Hematopoietic multipotent progenitor cell treated with erythropoietin and hydrocortisone succinate and interleukin-3 and kit ligand, for 15 days (in vitro differentiated cells): ENCODE measurements at places on chromosomes 1 and 21.

DNA sequence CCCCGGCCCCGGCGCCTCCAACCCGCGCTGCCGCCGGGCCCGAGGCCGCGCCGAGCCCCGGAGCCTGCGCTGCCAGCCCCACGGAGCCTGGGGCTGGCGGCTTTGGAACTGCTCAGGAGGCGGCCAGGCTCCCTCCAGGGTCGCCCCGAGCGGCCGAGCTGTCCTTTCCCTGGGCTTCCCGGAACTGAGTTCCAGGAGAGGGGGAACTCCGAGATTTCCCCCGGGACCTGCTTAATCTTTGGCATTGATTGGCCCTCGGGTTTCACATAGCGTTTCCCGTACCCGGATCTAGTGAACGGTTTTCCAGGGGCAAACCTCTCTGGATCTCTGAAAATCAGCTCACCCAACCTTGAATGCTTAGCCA is 504 bp downstream of the H6PD start:
- no peak for DNase-seq

DNA sequence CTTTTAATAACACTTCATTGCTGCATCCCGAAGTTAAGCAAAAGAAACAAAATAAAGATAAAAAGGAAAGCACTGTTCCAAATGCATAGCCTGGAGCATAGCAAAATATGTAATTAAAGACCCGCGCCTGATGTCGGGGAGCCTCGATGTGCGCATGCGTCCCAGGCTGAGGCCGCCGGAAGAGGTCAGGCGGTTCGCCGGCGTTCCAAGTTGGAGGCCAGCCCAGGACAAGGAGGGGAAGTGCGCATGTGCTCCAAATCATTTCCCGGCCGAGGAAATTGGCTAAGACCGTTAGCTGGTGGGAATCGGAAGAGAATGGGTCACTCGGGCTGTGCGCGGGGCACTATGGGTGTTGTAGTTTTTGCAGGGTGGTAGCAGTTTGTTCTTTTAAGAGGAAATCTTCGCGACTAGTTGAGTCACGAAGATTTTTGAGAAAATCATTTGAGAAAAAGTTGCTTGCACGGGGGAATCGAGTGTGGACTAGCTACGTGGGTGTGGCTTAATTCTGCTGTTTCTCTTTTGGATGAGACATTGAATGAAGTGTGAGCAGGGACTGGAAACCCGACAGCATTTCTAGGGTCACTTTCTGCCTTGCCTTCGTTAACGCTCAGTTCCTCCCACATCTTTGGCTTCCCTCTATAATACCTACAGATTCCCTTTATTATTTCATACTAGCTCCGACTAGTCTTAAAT is 31.0 kb upstream of the CD1D start:
- peak; percentile 83 for DNase-seq

- no peak for DNase-seq
Measured at GRCh38 chr1:91537281-91537986, 36.8 kb downstream of the CDC7 start.

GRCh38 chr1:93814059-93814794 is 64.8 kb downstream of the DNTTIP2 start:
- peak; percentile 60 for DNase-seq

- no peak for DNase-seq
Measured at GRCh38 chr1:222886194-222886854, 71.5 kb downstream of the DISP1 start.

- no peak for DNase-seq
Measured at GRCh38 chr1:193486671-193487229, 300.3 kb upstream of the B3GALT2 start.

DNA sequence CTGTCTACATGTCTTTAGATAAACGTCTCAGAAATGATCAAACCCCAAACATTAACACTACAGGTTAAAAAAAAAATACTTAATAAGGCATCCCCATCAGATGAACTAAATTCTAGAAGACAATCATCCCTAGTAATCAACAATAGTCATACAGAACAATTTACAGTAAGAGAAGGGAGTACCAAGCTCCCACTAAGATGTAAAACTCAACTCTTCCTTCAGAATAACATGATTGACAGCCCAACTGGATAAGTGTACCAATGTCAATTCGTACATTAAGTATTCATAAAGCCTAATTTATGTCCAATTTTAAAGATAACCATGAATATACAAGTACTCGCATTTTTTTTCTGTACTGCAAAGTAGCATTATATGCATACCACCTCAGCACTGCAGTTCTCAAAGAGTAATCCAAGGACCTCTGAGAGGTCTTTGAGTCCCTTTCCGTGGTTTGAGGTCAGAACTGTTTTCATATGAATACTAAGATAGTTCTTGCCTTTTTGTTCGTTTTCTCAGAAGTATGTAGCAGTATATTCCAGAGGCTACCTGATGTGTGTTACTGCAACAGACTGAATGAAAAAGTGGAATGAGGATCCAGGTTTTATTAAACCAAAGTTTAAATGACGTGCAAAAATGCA is 6.6 kb downstream of the SCAF4 start:
- DNase-seq, result no peak

DNA sequence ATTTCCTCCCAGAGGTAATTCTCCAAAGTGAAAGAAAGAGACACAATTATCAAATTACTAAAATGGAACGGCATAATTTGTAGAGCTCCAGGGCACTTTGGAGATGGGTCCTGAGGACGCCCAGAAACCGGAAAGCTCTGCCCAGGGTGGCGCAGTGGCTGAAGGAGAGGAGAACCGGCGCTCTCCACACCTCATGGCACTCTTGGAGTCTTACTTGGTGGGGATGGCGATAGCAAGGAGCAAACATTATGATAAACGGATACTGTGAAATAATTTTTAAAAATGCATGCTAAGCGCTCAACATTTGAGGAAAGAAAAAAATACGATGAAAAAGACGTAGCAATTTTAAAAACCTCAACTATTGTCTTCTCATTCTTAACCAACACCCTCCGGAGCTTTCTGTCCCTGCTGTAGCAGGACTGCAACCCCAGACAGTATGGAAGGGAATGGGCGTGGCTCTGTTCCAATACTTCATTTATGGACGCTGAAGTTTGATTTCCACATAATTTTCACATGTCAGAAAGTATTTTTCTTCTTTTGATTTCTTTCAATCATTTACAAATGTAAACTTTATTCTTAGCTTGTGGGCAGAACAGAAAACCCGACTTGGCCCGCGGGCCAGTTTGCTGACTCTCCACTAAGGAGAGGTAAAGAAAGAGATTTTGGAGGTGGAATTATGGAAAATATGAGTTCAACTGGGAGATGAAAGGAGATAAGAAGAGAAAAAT is 1.1 kb downstream of the S100A11 start:
- no peak for DNase-seq

- DNase-seq, result no peak
Measured at GRCh38 chr1:159352436-159352835, 50.3 kb downstream of the FCER1A start.

DNA sequence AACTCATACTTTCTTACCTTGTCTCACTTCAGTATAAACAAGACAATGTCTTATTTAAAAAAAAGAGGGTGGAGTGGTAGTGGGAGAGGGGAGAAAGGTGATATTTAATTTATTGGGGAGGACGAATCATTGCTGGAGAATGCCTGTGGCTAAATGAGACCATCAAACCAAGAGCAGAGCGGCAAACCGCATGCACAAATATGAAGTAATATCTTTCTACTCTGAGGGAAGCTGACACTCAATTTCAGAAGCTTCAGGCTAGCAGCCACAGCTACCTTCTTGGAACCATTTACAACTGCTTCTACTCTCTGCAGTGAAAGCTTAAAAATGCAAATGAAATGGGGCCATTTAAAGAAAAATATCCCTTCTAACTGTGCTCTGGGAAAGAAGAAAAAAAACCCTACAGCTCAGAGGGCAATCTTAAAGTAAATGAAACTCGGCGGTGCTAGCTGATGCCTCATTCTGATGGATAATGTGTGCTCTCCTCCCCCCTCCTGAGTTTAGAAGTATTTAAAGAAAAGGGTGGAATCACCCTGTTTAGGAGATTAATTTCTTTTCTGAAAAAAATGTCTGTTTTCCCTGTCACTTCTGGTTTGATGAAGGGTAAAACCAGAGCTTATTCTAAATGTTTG is 178.2 kb upstream of the CAMK1G start:
- DNase-seq, result no peak

- no peak for DNase-seq
Measured at GRCh38 chr1:109091078-109091838, 694 bp downstream of the TMEM167B start.

DNA sequence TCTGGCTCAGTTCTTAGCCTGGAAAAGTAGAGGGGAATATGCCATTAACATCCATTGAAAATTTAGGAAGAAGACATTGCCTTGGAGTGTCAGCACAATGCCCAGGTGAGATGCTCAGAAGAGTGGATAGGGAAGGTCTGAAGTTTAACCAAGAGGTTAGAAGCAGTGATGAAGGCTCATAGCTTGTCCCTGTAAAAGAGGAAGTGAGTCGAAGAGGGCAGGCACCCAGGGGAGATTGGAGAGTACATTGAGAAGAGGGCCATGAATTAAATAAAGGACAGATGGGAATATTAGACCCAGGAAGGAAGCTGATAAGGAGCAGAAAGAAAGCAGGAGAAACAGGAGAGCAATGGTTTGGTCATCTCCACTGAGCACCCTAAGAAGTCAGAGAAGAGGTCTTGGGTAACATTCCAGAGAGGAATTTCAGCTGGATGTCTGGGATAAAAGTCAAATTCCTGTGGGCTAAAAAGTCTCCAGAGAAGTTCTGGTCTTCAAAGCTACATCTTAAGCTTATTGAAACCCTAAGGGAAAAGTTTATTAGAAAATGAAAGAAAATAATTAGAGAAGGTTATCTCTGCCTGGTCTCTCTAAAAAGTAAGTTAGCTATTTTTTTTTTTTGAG is 17.3 kb downstream of the C8B start:
- DNase-seq, result no peak

DNA sequence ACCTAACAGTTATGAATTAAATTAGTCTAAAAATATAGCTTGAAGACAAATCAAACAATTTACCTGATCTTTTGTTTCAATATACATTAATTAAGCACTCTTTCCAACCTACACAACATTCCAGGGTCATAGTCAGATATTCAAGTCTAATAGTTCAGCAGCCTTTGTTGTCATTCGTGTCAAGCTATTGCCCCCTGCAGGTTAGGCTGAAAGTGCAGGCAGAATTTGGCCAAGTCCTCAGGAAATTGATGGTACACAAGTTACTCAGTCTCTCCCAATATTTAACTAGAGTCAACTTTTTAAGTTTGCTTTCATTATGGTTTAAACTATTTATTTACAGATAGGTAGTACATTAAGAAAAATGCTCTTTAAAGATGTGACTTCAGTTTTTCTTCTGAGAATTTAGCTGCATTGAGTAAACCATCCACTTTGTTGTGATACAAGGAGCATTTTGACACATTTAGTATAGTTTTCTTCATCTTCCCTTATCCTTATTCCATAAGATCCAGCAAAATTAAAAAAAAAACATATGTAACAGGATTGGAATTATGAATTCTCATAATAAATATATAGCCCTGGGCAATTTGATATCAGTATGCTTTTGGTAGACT is 130.3 kb upstream of the DPYD start:
- DNase-seq, result peak; percentile 38

- DNase-seq, result peak; percentile 68
Measured at GRCh38 chr1:11298390-11299224, 25.6 kb downstream of the UBIAD1 start.

DNA sequence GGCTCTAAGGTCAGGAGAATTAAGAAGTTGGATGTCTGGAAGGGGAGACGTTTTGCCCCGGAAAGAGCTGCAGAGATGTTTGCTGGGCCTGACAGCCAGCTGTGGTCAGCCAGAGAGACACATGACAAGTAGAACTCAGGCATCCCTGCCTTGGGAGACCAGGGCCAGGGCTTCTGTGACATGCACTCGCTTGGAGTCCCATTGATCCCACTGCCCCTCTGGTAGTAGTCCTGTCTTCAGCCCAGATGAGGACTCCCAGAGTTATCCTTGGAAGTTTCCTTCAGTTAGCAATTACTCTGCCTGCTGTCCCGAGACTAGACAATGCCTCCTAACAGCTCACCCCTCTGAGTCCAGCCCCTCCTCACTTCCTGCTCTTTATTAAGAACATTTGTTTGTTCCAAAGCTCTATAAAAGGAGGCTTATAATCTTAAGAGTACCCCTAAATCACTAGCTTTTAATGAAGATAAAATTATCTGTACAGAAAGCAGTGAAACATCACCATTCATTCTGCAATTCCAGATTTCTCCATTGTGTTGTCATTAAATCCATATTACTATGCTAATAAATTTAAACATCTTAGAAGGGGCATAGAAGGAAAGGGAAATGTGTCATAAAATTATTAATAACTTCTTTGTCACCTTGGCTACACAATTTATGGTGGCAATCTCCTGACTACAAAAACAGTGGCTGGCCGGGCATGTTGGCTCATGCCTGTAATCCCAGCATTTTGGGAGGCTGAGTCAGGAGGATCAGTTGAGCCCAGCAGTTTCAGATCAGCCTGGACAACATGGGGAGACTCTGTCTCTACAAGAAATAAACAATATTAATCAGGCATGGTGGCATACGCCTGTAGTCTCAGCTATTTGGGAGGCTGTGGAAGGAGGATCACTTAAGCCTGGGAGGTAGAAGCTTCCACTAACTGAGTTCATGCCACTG is 94.2 kb downstream of the KCNK1 start:
- DNase-seq, result no peak

- DNase-seq, result no peak
Measured at GRCh38 chr1:86375688-86376087, 20.4 kb downstream of the ODF2L start.

- DNase-seq, result no peak
Measured at GRCh38 chr1:54795356-54795665, 5.8 kb downstream of the TTC22 start.

DNA sequence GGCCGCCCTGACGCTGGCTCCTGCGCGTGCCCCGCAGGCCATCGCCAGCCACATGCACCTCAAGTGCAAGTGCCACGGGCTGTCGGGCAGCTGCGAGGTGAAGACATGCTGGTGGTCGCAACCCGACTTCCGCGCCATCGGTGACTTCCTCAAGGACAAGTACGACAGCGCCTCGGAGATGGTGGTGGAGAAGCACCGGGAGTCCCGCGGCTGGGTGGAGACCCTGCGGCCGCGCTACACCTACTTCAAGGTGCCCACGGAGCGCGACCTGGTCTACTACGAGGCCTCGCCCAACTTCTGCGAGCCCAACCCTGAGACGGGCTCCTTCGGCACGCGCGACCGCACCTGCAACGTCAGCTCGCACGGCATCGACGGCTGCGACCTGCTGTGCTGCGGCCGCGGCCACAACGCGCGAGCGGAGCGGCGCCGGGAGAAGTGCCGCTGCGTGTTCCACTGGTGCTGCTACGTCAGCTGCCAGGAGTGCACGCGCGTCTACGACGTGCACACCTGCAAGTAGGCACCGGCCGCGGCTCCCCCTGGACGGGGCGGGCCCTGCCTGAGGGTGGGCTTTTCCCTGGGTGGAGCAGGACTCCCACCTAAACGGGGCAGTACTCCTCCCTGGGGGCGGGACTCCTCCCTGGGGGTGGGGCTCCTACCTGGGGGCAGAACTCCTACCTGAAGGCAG is 23.4 kb upstream of the ARF1 start:
- DNase-seq, result no peak
